ENCODE measurements at places on chromosomes 4 and X.
A peak's percentile ranks its signal among the peaks of the same experiment; 100 is the strongest.

GRCh38 chrX:131139072-131139471, 80.9 kb downstream of the ARHGAP36 start:
- DNase-seq = no peak

- DNase-seq = no peak
These were observed at the start of gene FHDC1 for GRCh38 chr4:152935631-152936445. Gene FHDC1 (plus strand): TSS chr4:152936323. CDS start chr4:152943058, 6,735 bp downstream.

DNA sequence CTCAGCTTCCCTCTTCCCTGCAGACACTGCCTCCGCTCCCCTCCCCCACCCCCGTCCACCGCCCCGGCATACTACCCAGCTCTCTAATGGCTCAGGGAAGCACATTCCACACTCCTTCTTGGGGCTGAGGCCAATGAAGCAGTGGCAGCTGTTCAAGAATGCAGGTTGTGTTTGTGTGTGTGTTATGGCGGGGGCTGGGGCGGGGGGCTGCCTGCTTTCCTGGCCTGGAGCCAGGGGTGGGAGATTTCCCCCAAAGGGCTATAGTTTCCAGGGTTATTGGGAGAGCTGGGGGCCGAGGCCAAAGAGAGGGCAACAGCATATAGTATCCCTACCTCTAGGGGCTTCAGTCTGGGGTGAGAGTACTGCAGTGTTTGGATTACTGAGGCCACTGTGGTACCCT, 149.4 kb downstream of the EFNB1 start:
- peak; percentile 49 for DNase-seq

DNA sequence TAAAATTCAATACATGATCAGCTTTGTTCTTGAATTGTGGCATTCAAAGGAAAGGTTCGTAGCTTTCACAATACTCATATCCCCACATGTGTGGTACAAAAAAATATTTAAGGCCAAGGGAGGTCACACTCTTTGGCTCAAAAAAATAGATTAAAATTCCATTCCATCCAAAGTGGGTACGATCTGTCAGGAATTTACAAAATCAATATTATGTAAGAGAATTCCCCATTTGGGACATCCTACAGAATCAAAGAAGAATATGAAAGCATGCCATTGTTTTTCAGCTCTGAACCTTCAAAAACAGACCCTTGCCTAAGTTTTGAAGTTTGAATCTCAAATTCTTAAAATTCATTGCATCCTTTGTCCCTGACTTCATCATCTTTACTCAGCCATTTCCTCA, 85.8 kb downstream of the MID1 start:
- DNase-seq = peak; percentile 60

DNA sequence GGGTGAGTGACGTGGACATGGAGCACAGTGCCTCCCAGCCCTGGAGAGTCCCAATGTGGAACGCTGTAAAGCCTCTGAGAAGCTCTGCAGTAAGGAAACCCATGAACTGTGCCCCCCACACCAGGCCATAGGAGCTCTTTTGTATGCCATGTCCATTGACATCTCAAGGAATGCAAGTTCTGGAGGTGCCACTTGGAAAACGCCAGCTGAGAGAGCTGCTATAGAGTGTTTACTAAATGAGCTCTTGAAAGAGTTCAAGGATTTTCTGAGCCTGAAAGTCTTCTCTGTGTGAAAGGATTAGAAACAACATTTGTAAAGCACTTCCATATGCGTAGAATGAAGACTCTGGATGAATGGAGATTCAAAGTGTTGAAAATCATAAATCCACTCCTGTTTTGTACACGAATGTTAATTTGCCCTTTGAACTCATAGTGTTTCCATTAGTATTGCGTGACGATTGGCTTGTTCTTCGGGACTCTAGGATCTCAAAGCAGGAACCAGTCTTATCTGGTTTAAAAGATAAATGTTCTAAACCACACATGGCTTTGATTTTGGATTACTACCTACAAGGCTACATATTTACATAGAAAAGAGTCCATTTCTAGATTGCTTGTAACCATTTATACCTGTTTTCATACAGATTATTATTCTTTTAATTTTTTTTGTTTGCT, 41.8 kb upstream of the STOX2 start:
- no peak for DNase-seq

- DNase-seq = no peak
These were observed 15.9 kb upstream of the SPARCL1 start for GRCh38 chr4:87545052-87545451.

DNA sequence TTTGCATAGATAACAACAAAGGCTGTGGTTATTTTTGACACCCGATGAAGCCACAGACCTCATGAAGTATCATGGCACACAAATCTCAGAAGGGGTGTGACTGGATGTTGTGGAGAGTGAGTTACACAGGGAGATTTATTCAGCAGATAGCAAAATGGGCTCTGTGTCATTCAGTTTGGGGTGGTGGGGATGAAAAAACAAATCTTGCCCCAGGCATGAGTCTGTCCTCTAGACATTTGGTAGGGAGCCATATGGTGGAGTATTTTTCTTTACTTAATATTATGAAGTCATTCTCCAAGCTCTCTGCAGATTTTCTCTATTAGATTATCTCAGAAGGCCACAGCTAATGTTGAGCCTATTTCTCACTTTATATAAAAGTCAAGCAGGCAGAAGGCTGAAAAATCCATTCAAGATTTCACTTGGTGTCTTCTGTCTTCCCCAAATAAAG, 277.1 kb upstream of the TENM3 start:
- DNase-seq = peak; percentile 58

DNA sequence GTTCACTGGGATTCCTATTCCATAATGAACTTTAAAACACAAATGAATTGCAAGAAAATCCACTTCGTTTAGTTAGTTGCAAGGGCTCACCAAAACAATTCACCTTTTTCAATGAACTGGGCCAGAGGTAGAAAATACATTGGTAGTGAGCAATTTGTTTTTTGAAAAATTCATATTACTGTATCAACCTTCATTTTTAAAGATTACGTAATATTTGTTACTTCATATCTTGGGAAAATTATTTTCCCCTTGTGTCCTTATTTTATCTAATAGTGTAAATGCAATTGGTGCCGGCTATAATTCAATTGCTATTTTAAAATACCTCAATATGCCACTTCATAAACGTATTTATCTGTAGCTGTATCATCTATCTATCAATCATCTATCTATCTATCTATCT, 41.5 kb downstream of the MFAP3L start:
- no peak for DNase-seq

DNA sequence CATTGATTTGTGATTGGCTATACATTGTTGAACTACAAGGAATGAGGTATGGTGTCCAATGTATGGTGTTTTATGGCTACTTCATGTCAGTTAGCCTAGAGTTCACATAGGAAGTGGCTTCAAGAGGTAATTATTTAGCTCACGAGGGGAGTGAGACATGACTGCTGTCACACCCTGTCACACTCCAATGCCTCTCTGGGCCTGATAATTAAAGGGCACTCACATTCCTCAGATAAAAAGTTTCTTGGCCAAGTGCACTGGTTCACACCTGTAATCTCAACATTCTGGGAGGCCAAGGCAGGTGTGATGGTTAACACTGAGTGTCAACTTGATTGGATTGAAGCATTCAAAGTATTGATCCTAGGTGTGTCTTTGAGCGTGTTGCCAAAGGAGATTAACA, 65.0 kb upstream of the DDX60 start:
- no peak for DNase-seq

DNA sequence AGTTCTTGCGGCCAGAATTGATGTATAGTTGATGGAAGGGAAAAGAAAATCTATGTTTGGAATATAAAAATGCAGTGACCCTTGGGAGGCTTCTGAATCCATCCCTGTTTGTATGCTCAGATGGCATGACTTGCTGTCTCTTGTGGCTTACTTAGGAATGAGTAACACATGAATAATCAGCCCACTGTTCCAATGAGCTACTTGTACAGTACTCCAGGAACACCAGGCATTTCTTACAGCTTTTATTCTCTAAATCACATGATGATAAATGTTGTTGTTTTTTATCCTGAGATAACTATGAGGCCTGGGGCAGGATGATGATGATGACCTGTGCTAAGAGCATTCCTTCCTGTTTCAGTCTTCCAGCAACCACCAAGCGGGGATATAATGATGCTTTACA, 18.9 kb downstream of the TMPRSS11E start:
- DNase-seq = peak; percentile 77

GRCh38 chrX:51395480-51395809, 62.8 kb downstream of the NUDT10 start:
- DNase-seq = no peak

- no peak for DNase-seq
These were observed 868.0 kb downstream of the FAT4 start for GRCh38 chr4:126182786-126183185.

- DNase-seq = peak; percentile 8
These were observed 14.3 kb upstream of the FAM241A start for GRCh38 chr4:112130906-112131305.

GRCh38 chr4:6955261-6955911, 45.8 kb downstream of the TBC1D14 start:
- no peak for DNase-seq

DNA sequence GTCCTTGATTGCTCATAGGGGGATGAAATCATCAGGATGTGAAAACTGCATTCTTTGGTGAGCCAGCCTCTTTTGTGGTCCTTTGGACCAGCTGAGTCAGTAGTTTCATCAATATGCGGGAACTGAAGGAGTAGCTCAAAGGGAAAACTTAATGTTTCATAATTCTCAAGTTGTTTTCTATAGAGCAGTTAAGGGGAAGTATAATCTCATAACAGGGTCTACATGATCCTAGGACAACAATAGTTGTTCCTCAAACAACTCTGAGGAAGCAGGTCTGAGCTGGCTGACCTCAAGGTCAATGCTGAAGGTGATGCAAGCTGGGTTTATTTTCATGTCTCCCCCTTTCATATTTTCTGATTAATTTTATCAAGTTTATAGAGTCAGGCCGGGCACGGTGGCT, 36.1 kb upstream of the IRF2 start:
- DNase-seq = no peak

DNA sequence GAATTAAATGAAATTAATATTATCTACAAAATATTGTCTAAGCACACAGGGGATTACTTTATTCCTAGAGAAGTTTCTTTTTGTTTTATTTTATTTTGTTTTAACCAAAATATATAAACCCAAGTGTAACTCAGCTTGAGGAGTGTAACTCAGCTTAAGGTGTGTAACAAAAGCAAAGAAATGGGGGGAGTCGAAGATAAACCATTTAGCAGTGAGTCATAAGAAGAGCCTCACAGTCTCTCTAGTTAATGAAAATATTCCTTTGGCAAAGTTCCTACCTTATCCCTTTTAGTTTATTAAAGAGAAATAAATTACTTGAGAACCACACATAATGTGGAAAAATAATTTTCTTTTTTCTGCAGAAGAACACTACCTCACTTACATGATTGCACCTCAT, 261.8 kb downstream of the KCTD8 start:
- no peak for DNase-seq

GRCh38 chrX:57227691-57228090, 58.8 kb upstream of the FAAH2 start:
- DNase-seq = no peak

DNA sequence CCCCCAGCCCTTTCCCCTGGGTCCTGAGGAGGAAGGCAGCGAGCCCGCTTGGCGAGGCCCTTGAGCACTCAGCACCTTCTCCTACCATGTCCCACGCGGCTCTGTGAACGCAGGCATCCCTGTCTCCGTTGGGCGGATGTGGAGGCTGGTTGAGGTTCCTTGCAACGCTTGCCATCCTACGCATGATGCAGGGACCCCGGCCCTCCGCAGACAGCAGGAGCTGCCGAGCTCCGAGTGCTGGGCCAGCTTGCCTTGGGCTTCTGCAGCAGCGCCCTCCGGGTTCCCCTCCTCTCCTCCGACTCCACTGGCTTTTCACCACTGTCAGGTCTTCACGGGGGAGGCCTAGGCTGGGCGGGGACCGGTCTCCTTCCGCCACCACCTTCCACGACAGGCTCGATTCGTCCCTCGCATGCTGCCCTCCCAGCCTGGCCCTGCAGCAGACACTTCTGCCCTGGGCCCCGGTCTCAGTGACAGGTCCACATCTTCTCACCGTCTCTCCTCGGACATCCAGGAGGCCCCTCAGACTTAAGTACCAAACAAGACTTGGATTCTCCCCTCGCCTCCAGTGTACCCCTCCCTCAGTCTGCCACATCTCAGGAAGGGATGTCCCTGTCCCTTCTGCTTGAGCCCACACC, 67.6 kb upstream of the HGFAC start:
- DNase-seq = no peak

DNA sequence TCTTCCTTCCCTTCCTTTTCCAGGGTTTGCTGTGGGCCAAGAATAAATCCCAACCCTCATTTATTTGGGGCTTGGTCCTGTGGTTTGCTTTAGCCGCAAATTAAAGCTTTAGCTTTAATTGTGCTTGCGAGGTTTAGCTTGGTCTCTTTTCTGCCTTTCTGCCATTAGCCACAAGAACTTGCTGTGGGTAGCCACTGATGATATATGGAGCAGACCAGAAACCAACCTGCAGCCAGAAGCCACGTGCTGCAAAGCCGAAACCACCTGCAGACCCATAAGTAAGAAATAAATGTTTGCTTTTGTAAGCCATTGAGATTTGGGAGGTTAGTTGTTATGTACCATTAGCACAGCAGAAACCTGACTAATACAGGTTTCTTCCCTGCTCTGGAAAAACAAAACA, 89.8 kb upstream of the S100G start:
- DNase-seq = no peak

DNA sequence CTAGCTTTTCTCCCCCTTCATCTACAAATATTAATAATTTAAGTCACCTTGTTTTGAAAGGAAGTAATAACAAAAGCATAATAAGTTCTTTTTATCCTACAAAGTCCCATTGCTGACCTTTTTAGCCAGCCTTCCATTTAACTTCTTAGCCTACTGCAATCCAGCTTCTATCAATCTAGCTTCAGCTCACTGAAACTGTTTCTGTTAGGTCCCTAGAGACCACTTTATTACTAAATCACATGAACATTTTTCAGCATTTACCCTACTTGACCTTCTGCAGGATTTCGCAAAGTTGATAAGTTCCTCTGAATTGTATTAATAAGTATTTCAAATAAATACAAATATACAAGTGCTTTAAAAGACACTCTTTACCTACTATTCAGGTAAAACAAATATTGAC, 186.5 kb downstream of the ANTXR2 start:
- no peak for DNase-seq

GRCh38 chrX:72094894-72095293, 36.8 kb downstream of the RTL5 start:
- no peak for DNase-seq

DNA sequence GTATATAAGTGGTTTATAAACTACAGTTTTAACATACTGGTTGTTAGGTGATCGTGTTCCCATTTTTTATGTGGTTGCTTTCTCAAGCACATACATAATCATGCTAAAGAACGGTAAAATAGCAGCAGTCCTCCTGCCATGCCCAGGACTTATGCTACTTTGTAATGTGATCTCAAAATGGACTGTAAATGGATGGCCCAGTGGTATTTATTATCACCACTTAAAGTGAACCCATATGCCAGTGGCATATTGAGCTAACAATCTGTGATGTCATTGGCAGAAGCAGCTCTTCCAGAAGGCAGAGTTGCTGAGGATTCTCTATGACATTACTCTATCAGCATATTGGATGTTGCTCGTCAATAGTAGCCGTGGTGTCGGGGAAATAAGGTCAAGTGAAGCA, 28.6 kb downstream of the ANK2 start:
- DNase-seq = no peak

DNA sequence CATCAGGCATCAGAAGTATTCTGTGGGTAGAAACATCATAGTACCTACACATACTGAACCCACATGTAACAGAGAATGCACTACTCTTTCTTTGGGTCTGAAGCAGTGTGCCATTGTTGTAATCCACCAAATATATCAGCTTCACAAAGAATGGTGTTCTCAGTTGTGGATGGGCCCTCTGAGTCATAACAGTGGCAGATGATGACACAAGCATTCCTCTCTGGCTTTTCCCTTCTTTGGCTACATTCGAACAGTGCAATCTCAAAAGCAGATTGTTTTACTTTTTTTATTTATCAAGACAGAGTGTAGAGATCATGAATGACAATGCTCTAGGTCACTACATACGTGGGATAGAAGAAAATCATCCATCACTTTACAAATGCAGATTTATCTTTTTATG, 247.2 kb upstream of the EPHA5 start:
- no peak for DNase-seq
